ENCODE measurements at places on chromosomes 13 and 19. TPM values are rescaled to one million over a fixed set of nuclear protein-coding genes. Genes with fewer than 3 reads are reported as not detected.

GRCh38 chr13:27425158-27425917 is 919 bp downstream of the GTF3A start:
- H3K4me3 ChIP-seq: peak overlapping the region; percentile 91
- no peak for DNase-seq
- no peaks in the 10 kb centered on the region for H3K27me3 ChIP-seq
- H3K27ac ChIP-seq: peak overlapping the region; percentile 74
- H3K36me3 ChIP-seq: peaks cover 29% of the 10 kb centered on the region

GRCh38 chr19:50563597-50563996 is 4.6 kb downstream of the LRRC4B start:
- H3K4me3 ChIP-seq: no peak overlapping the region
- peaks cover 57% of the 10 kb centered on the region for H3K27me3 ChIP-seq
- no peaks in the 10 kb centered on the region for H3K36me3 ChIP-seq
- DNase-seq: no peak
- H3K4me1 ChIP-seq: peaks cover 8% of the 10 kb centered on the region

GRCh38 chr13:50766013-50766412 is 77.5 kb downstream of the DLEU7 start:
- no peak overlapping the region for H3K4me3 ChIP-seq
- no peak overlapping the region for H3K27ac ChIP-seq

DNA sequence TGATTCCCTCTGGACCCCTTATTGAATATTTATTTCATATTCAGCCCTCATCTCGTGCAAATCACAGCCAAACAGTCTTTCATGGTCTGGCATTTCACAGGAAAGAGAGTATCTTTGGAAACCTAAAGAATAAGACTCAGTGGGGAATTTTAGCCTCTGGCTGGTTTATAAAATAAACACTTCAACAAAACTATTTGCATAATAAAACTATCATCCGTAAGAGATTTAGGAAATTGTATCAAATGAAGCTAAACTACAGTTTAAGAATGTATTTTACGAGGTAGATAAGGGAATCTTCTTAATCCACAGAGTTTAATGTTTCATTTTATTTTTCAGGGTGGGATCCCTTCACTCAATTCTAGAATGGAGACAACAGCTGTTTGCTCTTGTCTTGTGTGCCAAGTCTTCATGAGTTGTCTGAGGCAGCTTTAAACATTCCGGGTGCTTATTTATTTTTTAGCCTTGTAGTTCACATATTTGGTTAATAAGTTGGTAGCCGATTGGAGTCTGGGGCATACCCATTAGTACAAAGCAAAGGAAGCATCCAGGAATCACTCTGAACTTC is 634.4 kb upstream of the KLF12 start:
- no peaks in the 10 kb centered on the region for H3K36me3 ChIP-seq
- H3K27ac ChIP-seq: no peak overlapping the region
- no peaks in the 10 kb centered on the region for H3K27me3 ChIP-seq
- H3K4me1 ChIP-seq: peaks cover 8% of the 10 kb centered on the region
- H3K4me3 ChIP-seq: no peak overlapping the region

DNA sequence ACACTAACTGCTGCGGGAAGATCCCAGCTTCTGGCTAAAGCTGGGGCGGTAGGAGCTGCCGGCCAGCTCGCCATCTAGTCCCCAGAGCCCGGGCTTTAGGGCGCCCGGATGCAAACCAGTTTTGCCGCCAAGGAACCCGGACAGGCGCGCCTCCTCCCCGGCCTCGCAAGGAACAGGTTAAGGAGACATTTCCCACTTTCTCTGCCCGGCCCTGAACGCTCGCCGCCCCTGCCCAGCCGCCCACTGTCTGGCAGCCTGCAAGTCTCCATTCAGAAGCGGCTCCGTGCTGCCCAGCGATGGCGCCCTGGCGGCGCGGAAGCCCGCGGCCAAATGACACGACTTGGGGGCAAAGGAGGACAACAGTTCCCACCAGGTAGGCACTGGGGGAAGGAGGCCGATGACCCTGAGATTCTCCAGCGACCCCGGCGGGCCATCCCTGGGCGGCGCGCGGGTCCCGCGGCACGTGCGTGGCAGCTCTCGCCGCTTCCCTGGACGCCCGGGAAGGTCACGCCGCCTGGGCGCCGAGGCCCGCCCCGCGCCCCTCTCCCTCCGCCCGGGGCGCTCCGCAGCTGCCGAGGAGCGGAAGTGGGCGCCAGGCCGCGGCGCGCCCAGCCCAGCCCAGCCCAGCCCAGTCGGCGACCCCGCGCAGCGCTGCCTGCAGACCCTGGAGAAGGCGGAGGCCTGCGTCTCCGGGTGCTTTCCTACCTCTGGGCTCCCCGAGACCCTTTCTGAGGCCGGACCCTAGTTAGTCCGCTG is 42.2 kb upstream of the HNRNPA1L2 start:
- H3K4me3 ChIP-seq: peak overlapping the region; percentile 84
- no peaks in the 10 kb centered on the region for H3K27me3 ChIP-seq
- peak overlapping the region; percentile 92 for H3K27ac ChIP-seq
- H3K36me3 ChIP-seq: no peaks in the 10 kb centered on the region

DNA sequence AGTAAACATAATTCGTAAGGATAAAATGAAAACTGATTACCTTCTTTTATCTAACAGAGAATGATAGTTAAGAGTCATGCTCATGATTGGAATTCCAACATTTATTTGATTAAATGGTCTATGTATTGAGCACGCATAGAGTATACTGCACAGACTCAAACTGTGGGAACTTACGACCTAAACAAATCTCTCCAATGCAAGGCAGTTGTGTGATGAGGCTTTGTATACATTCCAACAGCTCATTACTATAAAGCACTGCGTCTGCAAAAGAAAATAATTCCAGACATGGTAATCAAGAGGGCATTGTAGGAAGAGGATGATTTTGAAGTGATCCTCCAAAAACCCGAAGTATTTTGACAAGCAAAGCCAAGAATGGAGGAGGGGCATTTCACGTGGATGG is 169.5 kb downstream of the NUFIP1 start:
- H3K27me3 ChIP-seq: peaks cover 2% of the 10 kb centered on the region
- no peaks in the 10 kb centered on the region for H3K4me1 ChIP-seq
- H3K36me3 ChIP-seq: no peaks in the 10 kb centered on the region
- DNase-seq: no peak

- no peaks in the 10 kb centered on the region for H3K36me3 ChIP-seq
- DNase-seq: no peak
- no peaks in the 10 kb centered on the region for H3K27me3 ChIP-seq
- H3K27ac ChIP-seq: no peak overlapping the region
Observed at GRCh38 chr13:40618581-40619478, 47.6 kb downstream of the FOXO1 start.

GFY gene
- not detected for total RNA-seq

SRRM5 gene
- 0.18 TPM for total RNA-seq

All from muscle of leg (tissue), 16 donors.